ENCODE measurements at places on chromosomes 13 and 19.

DNA sequence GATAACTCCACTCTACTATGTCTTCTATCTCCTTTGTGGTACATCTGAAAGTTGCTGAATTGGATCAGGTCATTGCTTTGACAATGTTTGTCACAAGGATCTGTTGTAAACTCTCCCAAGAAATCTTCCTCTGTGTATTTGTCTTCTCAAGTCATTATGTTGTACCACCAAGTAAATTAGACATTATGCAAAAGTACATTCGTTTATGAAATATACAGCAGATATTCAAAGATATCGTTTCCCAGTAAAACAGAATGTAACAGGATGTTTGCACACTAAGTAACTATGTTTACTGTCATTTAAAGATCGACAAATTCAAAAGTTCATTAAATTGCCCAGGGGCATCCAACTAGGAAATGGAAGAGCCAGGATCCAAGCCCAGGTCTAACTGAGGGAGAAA is 739.4 kb downstream of the EFNB2 start:
- no peak for DNase-seq

DNA sequence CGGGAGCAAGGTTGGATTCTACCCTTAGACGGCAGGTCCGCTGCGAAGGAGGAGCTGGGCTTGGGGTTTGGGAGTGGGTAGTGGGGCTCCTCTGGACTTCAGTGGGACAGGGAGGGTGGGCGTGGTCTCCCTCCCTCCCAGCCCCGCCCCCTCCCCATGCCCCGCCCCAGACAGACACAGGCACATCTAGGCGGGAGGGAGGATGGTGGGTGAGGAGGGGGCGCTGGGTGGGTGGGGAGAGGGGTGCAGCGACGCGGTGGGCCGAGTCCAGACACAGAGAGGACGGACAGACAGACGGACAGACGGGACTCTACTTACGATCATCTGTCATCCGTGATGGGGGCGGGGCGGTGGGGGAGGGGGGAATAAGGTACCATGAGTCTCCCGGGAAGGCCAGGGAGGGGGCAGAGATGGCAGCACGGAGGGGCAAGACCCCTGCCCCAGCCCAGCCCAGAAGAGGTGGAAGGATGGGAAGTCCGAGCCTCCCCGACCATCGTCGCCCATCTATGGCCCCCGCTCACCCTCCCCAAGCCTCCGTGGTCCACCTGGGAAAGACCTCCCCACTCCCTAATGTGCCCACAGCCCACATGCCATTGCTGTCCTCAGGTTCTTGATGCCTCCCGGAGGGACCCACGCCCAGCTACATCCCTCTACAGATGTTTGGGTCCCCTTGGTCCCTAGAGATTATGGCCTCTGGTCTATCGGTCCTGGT is 64.8 kb downstream of the UNC13A start:
- no peak for DNase-seq

GRCh38 chr13:95195146-95195545 is 106.1 kb downstream of the ABCC4 start:
- DNase-seq, result no peak

- DNase-seq, result no peak
These were observed 138.6 kb upstream of the GPR12 start for GRCh38 chr13:26899202-26899601.

- DNase-seq, result no peak
These were observed 54.6 kb downstream of the NAA16 start for GRCh38 chr13:41365631-41366030.

- no peak for DNase-seq
These were observed 17.2 kb downstream of the CCDC97 start for GRCh38 chr19:41327076-41327575.

DNA sequence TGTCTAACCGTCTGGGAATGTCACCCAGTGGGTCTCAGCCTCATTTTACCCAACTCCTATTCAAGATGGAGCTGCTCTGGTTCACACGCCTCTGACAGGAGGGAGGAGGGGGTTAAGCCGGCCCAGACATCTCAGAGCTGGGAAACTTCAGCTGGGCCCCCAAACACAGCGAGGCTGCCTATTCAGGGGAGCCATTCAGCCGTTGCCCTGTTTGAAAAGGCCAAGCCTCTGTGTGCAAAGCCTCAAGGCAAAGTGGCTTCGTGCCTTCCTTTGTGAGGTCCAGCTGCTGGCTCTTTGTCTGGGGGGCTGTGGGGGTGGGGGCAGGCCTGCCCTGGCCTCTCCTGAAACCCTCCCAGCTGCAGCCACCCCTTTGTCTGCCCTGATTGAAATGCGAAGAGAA is 147.4 kb downstream of the PTPRS start:
- no peak for DNase-seq

DNA sequence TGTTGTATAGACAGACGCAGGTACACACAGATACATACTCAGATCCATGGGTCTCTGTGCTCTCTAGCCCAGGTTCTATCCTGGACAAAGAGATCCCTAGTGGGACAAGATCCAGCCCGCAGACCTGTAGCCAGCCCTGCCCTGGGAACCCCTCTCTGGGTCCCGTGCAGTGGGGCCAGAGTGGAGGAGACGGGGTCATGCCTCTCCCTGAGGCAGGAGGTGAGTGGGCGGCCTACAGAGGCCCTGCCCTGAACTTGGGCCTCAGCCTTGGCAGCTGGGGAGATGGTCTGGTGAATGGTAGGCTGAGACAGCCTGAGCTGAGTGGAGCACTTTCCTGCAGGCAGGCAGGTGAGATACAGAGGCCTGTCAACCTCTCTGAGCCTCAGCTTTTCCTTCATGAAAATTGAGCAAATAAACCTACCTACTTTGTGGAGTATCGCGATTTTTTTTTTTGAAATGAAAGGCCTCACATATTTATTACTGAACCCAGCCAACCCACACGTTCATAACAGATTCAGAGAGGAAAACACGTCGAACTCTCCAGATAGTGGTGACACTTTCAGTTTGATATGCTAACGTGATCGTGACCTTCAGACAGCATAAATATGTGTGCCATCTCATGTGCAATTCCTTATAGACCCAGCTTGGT is 3.4 kb upstream of the JUND start:
- no peak for DNase-seq

DNA sequence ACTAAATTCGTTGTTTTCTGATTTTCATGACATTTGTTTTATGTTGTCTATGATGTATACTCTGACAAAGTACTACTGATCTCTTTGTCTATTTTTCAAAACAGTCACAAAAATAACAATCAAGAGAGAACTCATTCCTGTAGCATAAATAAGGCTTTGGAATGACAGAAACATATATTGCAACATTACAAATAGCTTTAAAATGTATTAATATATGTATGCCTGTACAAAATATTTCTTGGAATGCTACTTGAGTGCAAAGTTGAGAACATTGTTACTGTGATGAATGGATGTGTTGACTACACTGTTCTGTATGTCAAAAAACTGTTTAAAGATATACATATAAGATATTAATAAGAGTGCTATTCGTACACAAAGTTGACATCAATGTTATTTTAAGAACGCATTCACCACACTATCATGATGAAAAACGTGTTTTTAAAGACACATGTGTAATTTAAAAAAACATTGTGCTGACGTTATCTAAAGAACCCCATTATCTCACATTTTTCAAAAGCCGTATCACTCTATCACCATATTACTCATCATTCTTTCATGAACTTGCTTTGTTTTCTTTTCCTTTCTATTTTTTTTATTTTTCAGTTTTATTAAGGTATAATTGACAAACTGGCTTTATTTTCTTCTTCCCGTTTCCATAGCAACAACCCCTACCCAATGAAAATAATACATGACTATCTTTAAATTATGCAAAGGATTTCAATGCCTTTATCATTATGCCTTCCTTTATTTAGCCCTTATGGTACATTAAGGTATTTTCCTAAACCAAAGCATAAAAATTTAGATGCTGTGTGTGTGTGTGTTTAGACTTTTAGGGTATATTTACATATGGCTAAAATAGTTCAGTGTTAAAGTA is 918.8 kb downstream of the SLITRK1 start:
- no peak for DNase-seq

DNA sequence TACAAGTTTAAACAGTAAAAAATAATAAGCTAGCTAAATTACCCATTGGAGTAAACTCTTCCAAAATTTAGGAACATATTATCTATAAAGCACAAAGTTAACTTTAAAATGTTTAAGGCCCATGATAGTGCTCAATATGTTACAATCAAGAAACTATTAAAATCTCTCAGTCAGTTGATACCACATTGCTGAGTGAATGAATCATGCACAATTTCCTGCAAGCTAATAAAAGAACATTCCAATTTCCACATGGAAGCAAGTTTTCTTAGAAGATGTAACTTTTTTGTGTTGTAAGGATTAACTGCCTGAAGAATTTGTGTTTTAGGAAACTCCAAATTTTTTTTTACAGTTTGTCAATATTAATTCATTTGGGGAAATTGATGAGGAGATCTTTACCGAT is 666.6 kb downstream of the SLITRK1 start:
- no peak for DNase-seq

- no peak for DNase-seq
These were observed 33.3 kb downstream of the SUGP2 start for GRCh38 chr19:18999896-19000620.

Data from caudate nucleus (tissue), 63 donors.